ENCODE measurements at places on chromosomes 13 and 19. TPM values are rescaled to one million over a fixed set of nuclear protein-coding genes. Genes with fewer than 3 reads are reported as not detected.

IRGC gene
- total RNA-seq = not detected

PSPN gene
- total RNA-seq = 3.0 TPM

CRX gene
- not detected for total RNA-seq

KLF16 gene
- total RNA-seq = 2.4 TPM

NLRP9 gene
- not detected for total RNA-seq

GARRE1 gene
- 32.2 TPM for total RNA-seq

MAN2B1 gene
- total RNA-seq = 38.0 TPM

SPIB gene
- not detected for total RNA-seq

PVR gene
- 25.4 TPM for total RNA-seq

DPF1 gene
- not detected for total RNA-seq

PPP1R12C gene
- total RNA-seq = 79.7 TPM

SLITRK6 gene
- total RNA-seq = 0.54 TPM

CLEC4M gene
- total RNA-seq = not detected

ZNF112 gene
- total RNA-seq = 14.2 TPM

SIGLEC8 gene
- 0.45 TPM for total RNA-seq

LPAR6 gene
- total RNA-seq = 16.8 TPM

CLEC11A gene
- total RNA-seq = 5.0 TPM

ZNF587 gene
- 29.9 TPM for total RNA-seq

MEGF8 gene
- total RNA-seq = 12.5 TPM

LGALS7 gene
- not detected for total RNA-seq

ZNF714 gene
- total RNA-seq = 35.4 TPM

ZNF554 gene
- total RNA-seq = 4.9 TPM

OR7D2 gene
- not detected for total RNA-seq

CLDN10 gene
- not detected for total RNA-seq

CGB5 gene
- not detected for total RNA-seq

ATP8B3 gene
- 2.0 TPM for total RNA-seq

RAB4B gene
- 28.2 TPM for total RNA-seq

SMIM17 gene
- total RNA-seq = not detected

LILRB3 gene
- 0.56 TPM for total RNA-seq

PCDH17 gene
- total RNA-seq = 26.0 TPM

FCHO1 gene
- 0.40 TPM for total RNA-seq

KIR3DL1 gene
- not detected for total RNA-seq

AMER2 gene
- not detected for total RNA-seq

NXNL1 gene
- total RNA-seq = not detected

CYP2A7 gene
- not detected for total RNA-seq

FOSB gene
- 3.3 TPM for total RNA-seq

CEACAM7 gene
- not detected for total RNA-seq

SELENOV gene
- total RNA-seq = 4.4 TPM

COL4A1 gene
- 99.8 TPM for total RNA-seq

TRPC4 gene
- total RNA-seq = 0.11 TPM

Data from thyroid gland (tissue), 4 donors.